Activated T-cell treated with anti-CD3 and anti-CD28 coated beads, Interleukin-2, amount 50 U/mL, for 72 hours (primary cell): ENCODE measurements at places on chromosomes 4 and X. TPM values are rescaled to one million over a fixed set of nuclear protein-coding genes. Genes with fewer than 3 reads are reported as not detected.

DNA sequence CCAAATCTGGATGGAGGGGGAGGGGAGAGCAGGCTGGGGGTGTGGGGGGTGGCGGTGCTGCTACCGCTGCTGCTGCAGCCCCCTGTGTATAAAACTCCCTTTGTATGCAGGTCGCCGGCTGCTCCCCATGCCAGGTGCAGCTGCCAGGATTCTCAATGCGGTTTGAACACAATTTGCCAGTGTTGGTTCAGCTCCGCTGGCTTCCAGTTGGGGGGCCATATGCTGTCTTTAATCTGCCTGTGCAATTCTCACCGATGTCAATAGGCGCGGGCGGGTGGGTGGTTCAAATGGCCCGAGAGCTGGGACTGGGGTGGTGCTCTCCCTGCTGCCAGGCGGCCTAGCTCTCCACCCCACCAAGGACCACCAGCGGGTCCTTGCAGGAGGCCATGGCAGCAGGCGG, 257.6 kb downstream of the BCOR start:
- no peak for DNase-seq

GRCh38 chr4:1047976-1048772, 36.7 kb downstream of the FGFRL1 start:
- no peak for DNase-seq

Gene GRSF1
- 132 TPM for total RNA-seq

Gene MAGEA9
- not detected for total RNA-seq

DNA sequence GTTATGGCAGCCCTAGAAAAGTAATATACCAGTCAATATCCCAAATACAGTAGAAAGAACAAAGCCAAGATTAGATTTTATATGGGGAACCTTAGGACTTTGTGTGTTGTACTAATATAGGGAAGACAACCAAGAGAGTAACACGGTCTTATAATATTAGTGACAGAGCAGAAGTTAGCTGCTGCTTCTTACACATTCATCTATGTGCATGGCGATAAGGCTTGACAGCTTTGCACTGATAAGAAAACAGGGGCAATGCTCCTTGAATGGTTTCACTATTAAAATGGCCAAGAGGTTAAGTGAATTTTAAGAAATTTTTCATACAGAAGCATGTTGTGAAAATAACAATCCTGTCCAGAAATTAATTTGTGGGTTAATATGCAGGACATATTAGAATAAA, 521.6 kb downstream of the CCSER1 start:
- no peak for DNase-seq

DNA sequence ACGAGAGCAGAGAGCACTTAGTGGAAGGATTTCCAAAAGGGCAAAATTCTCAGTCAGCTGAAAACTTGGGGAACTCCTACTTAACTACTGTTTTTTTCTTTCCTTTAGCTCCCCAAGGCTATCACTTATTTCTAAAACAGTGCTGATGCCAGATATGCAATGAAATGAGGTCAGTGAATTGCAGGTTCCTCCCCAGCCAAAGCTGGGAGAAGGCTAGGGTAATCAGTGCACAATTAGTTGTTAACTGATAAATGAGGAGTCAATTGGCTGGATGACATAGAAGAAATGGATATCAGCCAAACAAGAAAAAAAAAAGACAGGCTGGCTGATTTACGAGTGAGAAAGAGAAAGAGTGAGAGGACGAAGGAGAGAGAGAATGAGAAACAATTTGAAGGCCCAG, 195.6 kb downstream of the GPC3 start:
- no peak for DNase-seq

DNA sequence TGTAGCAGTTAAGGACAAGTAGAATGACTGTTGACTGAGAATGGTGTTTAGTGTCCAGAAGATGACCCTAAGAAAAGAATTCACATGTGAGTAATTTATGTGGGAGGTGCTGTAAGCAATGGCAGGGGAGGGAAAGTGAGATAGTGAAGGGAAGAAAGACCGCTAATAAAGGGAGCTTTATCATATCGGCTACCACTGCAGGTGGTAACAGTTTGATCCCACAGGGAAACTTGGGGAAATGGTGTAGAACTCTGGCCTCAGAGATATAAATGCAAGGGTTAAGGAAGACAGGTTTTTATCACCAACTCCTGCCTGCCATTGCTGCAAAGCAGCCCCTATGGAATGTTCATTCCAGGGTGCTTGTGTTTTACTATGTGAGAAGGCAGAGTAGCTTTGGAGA, 489.6 kb downstream of the STPG2 start:
- no peak for DNase-seq

DNA sequence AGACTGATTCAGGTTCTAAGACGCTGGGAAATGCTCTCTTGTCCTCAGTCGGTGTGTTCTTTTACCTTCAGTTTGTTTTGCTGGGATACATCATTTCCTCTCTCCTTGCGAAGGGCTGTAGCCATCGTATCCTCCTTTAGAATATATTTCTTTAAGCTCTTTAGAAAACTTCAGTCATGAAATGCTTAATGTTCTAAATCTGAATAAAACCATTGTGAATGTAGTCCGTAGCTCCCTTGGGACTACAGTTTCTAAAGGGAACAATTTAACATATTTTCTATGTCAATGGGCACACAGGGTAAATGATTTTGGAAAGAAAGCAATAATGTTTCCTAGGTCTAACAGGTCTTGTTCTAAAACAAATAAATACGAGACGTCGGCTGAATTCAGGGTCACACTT, 40.6 kb downstream of the STOX2 start:
- DNase-seq = no peak

- DNase-seq = no peak
These were observed 95.8 kb downstream of the ATXN3L start for GRCh38 chrX:13223868-13224567.

DNA sequence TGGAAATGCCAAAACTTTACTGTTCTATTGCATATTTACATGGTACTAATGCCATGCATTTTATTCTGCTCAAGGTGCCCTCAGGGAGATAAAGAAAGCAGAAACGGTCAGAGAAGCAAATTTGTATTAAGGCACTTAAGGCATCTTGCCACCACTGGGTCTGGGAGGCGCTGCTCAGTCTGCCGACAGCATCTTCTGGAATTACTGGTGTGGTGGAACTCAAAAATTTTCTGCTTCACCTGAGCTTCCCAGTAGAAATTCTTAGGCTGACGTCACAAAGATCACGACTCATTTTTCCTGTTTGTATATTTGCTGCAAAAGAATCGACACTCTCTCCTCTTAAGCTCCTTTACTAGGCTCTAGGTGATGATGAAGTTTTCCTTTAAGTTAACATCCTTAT, 3.0 kb downstream of the RASSF6 start:
- DNase-seq = no peak
